ENCODE measurements at places on chromosomes 2 and 18.

DNA sequence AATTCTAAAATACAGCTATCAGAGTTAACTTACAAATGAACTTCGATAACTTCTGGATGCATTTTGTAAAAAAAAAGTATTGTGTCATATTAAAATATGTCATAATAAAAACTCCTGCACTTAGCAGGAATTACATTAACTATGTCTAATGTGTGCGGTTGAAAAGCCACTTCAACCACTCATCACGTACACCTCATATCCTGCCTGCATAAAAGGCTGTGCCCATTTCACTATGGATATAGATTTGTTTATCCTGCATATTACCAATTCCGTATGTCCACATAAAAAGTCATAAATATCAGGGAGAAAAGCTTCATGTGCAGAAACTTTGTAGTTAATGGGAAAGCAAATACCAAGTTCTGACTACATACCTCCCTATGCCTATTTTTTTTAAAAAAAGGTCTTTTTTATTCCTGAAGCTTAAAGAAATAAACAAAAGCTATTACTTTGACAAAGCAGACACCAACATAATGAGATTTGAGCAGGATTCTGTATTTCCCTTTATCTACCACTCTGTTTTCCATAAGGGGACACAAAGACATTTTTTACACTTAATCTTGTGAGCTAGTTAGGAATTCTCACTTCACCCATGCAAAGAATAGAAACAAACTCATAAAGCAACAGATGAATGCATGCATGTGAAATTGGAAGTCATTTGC lies 96.1 kb downstream of the PPP1R1C start:
- no peak for DNase-seq

GRCh38 chr18:26909599-26910290 lies 44.2 kb upstream of the AQP4 start:
- DNase-seq = no peak

GRCh38 chr18:66873899-66874298 lies 270.0 kb upstream of the CDH19 start:
- no peak for DNase-seq

- DNase-seq = no peak
Observed at GRCh38 chr2:24046599-24046929, 627 bp downstream of the WDCP start.

DNA sequence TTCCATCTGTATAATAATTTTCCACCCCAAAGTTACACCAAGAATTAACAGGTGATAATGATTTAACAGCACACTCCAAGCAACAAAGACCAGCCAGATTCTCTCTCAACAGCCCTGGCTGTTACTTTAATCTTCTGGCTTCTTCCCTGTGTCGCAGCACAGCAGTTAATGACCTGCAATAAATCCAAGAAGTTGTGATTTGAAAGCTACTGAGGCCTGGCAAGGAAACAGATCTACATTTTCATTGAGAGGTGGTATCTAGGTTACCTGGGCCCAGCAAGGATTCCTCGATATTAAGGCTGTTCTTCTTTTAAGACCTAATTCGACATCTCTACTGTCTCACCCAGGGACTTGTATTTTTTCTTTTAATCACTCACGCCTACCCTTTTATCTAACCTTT lies 433.8 kb downstream of the NBAS start:
- no peak for DNase-seq

DNA sequence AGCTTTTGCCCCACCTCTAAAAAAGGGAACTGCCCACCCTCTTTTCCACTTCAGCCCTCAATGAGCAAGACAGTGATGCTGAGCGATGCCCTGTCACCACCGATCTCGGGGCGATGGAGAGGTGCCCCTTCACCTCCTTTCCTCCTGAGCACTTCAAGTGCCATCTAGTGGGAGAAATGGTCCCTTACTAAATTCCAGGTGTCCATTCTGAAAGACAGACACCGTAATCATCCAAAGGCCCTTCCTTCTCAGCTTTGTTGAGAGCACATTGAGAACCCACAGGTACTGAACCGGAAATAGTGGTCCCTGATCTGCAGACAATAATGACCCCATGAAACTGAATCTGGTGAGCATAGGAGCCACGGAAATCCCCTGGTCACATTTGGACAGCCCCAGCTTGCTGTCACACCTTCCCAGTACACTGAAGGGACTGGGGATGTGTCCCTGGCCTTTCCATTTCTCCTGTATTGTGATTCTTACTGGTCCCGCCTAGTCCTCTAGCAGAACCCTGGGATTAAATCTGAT lies 38.5 kb downstream of the KCTD18 start:
- no peak for DNase-seq

DNA sequence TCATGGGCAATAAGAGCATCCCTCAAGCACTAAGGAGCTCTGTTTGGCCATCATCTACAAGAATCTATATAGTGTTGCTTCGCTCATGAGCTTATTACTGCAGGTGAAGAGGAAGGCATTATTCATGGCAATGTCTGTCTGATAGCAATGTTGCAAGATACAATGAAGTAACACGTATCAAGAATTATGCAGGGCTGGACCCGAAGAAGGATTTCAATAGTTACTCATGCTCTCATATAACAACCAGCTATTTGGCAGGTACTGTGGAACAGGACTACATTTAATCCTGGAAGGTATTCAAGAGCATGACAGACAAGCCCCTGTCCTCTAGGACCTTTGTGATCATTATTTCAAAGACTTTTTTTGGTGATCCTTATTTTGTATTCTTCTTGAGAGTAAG lies 109.6 kb downstream of the LAMA3 start:
- no peak for DNase-seq

Data from NCI-H1436 treated with DMSO at 0.1 percent for 48 hours (cell line).